ENCODE measurements at places on chromosomes 13 and 19.

DNA sequence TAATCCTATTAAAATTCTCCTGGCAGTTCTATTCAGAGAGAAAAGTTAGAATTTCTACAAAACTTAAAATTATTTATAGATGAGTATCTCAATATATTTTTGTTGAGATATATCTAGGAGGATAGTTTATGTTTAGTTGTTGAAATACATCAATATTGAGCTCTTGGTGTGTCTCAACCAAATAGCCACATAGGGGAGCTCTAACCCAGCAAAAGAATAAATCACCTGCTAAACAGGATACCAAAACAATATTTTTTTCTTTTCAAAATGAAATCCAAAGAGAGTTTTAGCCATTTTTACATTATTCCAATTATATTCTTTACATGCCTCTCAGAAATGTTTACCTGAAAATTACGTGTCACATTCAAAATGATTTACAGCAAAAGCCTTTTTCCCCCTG is 954.7 kb downstream of the SLITRK6 start:
- no peak for DNase-seq

DNA sequence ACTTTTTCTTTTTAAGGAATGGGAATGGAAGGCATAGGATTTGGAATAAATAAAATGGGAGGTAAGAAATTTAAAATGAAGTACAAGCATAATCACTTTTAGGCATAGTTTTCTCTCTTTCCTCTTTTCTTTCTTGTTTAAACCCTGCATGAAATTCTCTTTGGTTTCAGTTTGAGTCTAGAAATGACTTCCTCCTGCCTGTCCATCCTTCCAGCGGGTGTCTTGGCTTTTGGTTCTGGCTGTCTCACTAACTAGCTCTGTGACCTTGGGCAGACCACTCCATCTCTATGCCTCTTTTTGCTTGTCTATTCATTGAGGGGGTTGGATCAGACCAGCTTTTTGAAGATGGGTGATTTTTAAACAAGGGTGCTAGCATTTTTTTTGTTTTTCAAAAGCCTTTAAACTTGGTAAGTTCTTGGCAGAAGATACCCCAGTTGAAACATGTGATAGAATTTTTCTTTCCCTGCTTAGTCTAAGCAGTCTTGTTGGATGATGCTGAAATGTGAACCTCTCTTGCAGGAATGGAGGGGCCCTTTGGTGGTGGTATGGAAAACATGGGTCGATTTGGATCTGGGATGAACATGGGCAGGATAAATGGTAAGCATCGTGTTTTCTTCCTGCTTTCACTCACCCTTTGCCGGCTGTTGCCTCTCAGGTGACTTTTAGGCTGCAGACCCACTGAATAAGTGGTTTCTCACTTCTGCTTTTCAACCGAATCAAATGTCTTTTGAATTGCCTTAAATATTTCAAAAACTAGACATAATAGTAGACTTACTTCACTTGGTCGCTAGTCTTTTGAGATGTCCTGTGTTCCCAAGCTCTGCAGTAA is 28.6 kb downstream of the PRAM1 start:
- DNase-seq: no peak

DNA sequence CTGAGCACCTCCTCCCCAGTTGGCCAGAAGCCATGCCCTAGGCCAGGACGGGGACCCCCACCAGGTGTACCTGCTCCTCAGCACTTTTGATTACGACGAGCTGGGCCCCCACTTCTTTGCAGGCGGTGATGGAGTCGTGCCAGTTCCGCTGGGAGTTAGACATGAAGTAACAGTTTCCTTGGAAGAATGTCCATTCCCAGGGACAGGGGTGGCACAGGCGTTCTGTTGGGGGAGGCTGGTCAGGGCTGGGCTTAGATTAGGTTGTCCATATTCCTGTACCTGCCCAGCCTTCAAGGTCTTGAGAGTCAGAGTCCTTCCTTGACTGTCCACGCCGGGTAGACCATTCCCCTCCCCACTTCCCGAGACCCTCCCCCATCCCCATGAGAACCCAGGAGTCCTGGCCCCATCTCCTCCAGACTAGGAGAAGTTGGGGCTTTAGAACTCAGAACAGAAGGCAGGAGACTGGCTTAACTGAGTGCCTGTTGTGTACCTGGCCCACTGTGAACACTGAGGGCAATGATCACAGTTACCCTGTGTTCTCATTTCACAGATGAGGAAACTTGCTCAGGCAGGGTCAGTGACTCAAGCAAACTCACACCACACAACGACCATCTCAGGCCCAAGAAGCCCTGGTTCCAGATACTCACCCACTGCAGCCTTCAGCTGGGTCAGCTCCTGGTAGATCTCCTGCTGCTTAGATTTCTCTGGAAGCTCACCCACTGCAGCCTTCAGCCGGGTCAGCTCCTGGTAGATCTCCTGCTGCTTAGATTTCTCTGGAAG is 2.3 kb downstream of the CD209 start:
- DNase-seq: no peak

DNA sequence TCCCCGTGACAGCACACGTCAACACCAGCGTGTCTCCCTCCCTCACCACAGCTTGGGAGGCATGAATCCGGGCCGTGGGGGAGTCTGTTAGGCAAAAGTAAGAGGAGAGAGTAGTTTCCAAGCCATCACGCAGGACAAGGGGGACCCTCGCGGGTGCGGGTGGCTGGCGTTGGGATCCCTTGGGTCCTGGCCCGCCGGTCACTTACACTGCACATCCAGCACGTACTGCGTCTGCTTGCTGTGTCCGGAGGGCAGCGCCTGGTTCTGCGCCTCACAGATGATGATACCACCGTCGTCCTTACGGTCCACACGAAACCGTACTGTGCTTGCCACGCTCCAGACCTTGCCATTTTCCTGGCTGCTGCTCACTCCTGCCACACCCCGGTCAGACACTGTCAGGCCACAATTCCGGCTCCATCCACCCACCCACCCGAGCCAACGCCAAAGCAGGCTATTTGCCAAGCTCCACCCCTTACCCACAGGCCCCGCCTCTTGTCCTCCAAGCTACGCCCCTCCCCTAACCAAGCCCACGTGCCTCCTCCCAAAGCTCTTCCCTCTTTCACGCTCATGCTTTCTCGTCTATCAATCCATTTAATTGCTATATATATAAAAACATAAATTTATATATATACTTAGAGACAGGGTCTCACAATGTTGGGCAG is 6.6 kb upstream of the ZNF428 start:
- no peak for DNase-seq

DNA sequence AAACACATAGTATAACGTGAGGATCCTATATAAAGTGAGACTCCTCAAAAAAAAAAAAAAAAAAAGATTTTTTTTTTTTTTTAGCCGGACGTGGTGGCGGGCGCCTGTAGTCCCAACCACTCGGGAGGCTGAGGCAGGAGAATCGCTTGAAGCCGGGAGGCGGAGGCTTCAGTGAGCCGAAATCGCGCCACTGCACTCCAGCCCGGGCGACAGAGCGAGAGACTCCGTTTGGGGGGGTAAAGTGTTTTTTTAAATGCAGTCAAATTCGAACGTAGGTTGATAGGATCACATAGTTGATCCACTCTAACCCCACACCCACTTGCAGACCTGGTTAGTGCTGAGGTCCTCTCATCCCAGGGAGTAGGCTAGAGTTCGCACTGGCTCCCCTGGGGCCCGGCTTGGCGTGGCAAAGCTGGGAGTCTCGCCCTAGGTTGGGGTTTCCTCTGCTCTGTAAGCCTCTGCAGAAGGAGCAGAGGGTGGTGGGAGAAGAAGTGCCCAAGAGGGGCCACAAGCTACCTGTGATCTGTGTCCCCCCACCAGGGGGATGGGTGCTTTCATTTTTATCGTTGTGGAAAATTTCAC is 6.5 kb downstream of the RNF225 start:
- no peak for DNase-seq

DNA sequence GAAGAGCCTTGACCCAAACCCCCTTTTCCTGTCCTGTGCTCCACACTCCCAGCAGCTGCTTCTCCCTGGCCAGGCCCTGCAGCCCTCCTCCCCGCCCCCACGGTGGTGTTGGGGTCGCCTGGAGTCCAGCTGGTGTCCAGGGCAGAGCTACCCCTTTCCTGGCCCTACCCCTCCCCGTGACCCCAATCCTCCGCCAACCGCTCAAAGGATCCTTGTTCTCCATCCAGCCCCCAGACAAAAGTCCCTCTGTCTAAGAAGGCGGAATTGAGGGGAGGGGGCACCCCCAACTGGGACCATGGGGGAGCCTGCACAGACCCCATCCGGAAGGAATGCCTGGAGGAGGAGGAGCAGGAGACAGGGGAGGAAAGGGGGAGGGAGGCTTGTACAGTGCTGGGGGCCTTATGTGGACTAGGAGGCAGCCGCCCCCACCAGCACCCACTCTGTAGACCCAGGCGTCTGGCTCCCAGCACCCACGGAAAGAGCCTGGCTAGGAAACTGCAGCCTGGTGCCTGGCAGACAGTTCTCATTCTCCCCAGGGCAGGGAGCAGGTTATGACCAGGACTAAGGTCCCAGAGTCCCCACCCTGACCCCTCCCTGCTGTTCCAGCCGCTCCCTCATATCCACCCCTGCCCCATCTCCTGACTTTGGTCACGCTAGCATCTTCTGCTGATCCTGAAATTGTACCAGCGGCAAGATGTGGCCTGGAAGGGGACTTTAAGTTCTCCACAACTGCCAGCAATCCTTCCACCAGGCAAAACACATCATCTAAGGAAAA is at the start of gene FXYD3:
TSS of gene FXYD3 (plus strand) at position 647 of the 775 bp plus-strand sequence. CDS start 3,554 bp downstream, outside the sequence.
- no peak for DNase-seq

DNA sequence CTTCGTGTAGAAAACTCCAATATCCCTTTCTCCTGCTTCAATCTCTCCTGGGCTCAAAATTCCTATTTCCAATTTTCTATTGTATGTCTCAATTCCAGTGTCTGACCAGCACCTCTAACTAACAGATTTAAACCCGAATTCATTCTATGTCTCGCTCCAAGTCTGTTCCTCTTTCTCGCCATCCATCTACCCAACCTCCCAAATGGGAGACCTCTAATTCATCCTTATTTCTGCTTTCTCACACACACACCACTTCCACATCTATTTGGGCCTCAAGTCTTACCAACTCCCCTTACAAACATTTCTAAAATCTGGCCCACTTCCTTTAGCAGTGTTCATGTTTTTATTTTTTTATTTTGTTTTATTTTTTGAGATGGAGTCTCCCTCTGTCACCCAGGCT is 53.3 kb downstream of the MBD3L2B start:
- no peak for DNase-seq

GRCh38 chr19:29084266-29084665 is 128.7 kb downstream of the UQCRFS1 start:
- DNase-seq: no peak

DNA sequence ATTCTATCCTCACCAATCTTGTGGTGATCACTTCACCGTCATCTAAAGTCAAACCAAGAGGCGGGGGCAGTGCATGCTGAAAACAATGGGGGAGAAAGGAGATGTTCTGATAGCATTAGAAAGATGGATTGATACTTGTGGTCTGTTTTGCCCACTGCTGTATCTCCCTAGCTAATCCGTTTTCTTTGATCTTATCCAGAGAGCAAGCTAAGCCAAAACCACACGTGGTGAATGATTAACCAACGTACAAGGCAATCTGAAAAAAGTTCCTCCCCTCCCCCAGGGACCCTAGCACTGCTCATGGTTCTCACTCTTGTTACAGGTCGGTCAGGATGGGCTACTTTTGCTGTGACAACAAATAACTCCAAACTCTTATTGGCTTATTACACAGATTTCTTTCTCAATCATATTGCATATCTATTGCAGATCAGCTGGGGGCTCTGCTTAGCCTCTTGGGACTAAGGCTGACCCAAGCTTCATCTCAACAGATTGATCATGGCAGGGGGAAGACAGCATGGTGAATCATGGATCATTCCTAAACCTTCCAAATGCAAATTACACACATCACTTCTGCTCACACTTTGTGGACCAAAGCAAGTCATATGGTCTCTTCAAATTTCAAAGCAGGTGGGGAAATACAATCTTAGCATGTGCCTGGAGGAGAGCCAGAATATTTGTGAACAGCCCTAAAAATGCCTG is 11.9 kb upstream of the C13orf42 start:
- DNase-seq: no peak

DNA sequence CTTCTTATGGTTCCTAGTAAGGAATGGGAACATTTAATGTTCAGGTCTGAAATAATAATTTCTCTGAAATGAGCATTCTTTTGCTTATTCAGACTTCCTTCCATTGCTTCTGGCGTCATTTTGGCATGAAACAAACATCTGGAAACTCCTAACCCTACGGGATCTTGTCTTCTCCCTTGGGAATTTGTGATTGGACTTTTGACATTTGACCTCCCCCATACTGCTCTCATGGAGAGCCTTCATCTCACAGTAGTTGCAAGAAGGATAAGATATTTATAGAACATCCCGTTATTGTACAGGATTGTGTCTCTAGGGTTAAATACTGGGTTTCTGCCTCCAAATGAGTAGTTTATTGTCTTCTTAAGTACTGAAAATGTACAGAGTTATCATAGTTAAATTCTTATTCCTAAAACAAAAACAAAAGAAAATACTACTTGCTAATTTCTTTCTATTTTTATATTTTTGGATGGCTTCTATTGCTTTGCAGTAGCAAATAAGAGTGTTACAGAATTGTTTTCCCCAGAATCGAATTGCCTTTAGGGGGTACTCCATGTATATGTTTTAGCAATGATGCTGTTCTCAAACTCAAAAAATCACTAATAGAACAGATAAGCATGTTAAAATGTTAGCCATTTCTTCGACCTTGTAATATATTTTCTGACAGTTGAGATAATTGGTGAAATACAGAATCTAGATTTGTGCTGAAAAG is 366.8 kb downstream of the DLEU7 start:
- no peak for DNase-seq

Data from cerebellar nuclear complex (tissue), 1 donor.